T-cell (primary cell): ENCODE measurements at places on chromosomes 4 and X. TPM values are rescaled to one million over a fixed set of nuclear protein-coding genes. Genes with fewer than 3 reads are reported as not detected.

GRCh38 chr4:57777876-57778275, 667.7 kb upstream of the IGFBP7 start:
- DNase-seq: no peak

Gene TLR2
- 1.1 TPM for total RNA-seq

GRCh38 chr4:145525291-145525740, 43.7 kb downstream of the SMAD1 start:
- no peak for DNase-seq

GRCh38 chr4:21569638-21570037, 378.9 kb downstream of the KCNIP4 start:
- DNase-seq: no peak

DNA sequence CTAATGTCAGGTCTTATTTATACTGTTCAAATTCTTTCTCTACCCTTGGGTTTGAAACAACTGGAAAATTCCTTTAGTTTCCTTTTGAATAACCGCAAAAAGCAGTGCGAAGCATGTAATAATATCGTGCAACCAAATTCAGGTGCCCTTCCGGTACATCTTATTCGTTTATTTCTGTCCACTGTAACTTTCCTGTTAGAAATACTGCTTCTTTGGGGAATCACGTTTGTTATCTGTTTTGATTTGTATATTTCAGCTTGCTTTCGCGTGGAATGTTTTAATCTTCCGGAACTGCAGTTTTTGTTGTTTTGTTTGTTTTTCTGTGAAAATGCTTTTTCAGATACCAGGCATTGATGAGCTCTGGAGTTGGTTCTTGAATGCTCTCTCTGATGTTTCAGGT, 85.7 kb upstream of the HPRT1 start:
- DNase-seq: no peak

Gene ART3
- not detected for total RNA-seq

Gene RBM46
- total RNA-seq: not detected

GRCh38 chr4:114603497-114603896, 4.9 kb downstream of the UGT8 start:
- DNase-seq: no peak

Gene IL2RG
- 306 TPM for total RNA-seq
